Stimulated activated CD4-positive, alpha-beta T cell treated with anti-CD3 and anti-CD28 coated beads, Interleukin-1b, Interleukin-23, amount 100 ng/mL, for 48 hours (primary cell): ENCODE measurements at places on chromosomes 5 and 9.

DNA sequence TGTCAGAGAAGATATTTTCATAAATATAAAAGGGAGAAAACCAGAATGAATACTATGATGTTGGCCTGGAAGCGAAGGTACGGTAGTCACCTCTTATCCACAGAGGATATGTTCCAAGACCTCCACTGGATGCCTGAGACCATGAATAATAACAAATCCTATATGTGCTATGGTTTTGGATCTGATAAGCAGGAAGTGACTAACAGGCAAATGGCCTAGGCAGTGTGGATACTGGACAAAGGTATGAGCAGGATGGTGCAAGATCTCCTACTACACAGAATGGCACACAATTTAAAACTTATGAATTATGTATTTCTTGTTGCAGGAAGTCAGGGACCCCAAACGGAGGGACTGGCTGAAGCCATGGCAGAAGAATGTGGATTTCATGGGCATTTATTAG, 48.2 kb downstream of the ADAMTS12 start:
- no peak for DNase-seq

GRCh38 chr5:88889189-88890069, 6.4 kb upstream of the MEF2C start:
- DNase-seq: no peak

DNA sequence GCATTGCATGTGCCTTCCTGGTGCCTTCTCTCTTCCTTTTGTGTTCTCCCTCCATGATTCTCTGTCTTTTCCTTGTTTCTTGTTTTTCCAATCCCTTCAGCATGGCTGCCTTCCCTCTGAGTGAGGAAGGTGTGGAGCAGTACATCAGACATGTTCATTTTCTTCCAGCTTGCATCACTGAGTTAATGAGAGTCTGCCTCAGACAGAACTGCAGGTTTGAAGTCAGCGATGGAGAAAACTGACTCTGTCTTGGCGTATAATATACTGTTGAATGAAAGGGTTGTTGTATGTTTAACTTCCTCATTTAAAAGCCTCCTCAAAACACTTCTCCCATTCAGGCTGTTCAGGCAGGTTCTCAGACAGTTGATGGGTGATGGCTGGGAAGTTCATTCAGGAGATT, 129.3 kb downstream of the KDM4C start:
- DNase-seq: no peak

- no peak for DNase-seq
Measured at GRCh38 chr9:113922160-113922559, 46.1 kb downstream of the ZNF618 start.

GRCh38 chr5:43416803-43417394, 4.7 kb upstream of the CCL28 start:
- no peak for DNase-seq

- no peak for DNase-seq
Measured at GRCh38 chr5:176489077-176489476, 40.9 kb downstream of the FAF2 start.
